ENCODE measurements at places on chromosomes 1 and 21.

DNA sequence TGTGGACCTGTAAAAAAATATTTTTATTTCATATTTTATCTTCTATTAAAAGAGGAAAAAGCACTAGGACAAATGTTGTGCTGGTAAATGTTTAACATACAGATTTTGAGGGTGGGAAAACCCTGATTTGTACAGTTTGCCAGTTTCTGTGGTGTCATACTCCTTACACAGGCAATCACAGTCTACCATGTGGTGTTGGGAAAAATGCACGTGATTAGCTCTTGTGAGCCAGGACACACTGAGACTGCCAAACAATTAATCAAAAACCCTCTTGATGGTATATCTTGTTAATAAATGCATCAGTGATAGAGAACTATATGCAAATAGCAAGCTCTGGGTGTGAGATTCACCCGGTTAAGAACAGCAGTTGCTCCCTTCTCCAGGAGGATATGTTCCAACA lies 136.5 kb upstream of the ZC3H11B start:
- no peak for DNase-seq

DNA sequence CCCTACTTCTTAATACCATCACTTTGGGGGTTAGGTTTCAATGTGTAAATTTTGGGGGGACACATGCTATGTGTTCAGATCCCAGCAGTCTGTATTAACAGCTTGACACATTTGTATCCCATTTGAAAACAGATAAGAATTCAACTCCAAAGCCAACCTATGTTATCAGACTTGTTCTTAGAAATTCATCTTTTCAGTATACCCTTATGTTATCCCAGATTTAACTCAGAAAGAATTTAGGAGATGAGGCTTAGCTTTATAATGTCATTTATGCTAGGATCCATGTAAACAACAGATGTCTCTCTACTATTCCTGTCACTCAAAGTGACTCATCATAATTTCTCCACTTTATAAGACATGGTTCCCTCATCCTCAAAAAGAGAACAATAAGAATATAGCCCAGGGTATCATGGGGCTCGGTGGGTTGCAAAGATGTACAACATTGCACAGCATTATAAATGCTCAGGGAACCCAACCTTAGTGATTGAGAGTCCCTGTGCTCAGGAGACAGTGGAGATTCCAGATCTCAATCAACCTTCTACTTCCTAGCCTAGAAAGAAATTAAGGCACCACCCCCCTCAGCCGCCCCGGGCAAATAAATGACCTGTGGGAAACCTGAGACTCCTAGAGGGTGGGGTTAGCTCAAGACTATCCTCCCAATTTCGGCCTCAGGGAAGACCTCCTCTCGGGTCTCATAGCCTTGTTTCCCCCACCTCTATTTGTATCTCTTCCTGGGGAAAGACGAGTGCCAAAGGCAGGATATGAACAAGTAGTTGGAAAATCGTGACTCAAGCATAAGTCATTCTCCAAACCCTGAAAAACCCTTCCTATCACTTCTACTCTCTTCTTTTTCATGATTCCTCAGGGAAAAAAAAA lies 265.1 kb upstream of the CAMK1G start:
- no peak for DNase-seq

DNA sequence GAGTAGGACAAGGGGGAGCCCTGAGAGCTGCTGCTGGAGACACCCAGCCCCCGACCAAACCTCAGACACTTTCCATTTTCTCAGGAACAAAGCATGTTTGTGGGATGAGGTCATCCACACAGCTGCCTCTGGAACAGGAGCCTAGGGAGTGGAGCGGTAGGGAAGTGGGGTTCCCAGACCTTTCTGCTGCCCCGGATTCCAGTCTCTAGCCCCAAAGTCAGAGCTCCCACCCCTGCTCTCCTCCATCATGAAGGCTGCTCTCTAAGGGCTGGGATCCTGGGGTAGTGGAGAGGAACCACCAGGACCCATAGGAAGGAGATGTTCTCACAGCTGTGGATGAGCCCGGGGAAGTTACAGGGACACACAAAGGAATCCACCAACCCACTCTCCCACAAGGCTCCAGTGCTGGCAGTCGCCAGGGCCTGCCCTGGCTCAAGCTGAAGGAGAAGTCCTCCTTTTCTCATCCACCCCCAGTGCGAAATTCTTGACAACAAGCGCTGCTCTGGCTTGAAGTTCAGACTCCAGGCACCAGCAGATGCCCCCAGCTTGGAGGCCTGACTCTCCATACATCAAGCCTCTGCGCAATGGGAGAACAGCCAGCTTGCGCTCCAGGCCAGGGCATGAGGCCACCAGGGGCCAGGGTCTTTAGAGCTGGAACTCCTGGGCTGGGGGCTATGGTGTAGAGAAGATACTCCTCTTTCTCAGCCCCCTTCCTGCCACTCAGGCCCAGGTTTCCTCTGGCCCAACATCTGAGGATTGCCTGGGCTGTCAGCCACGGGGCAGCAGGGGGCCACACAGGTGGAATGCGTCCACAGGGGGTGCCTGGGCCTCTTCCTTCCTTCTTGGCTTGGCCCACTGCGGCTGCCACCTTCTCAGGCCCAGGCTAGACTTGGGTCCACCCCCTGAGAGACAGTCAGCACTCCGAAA lies 4.5 kb downstream of the FHL3 start:
- DNase-seq = no peak

- DNase-seq = no peak
Observed at GRCh38 chr1:29655945-29656850, 419.9 kb downstream of the PTPRU start.

DNA sequence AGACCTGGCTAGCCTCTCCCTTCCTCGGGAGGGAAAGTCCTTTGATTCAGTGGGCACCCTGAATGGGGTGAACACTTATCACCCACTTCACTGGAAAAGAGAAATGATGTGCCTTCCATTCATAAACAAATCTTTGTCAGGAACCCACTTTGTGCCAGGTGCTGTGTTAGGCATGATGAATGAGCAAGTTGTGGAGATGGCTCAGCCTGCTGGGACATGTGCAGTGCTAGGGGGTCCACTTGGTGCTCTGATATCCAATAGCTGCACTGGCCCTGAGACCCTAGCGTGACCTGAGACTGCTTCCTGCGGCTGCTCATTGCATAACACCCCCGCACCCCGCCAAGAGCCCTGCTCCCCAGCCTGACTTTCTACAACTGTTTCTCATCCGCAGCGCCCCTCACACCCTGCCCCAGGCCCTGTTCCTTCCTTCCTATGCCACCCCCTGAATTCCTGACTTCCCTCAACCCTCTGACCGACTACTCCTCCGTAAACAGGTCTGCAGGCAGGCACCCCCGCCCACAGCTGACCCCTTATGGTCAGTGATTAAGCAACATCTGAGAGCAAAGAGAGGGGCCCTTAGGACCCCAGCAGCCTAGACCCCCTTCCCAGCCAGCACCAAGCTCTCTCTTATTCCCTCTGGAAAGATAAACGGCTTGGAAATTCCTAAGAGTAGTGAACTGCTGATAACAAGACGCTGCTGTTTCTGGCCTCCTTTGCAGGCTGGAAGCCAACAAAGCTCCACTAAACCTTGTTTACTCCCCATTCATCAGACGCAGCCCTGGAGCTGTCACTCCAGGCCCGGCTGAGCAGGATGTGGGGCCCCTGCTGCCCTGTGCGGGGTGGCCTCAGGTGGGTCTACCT lies 12.9 kb downstream of the CSRP1 start:
- no peak for DNase-seq

DNA sequence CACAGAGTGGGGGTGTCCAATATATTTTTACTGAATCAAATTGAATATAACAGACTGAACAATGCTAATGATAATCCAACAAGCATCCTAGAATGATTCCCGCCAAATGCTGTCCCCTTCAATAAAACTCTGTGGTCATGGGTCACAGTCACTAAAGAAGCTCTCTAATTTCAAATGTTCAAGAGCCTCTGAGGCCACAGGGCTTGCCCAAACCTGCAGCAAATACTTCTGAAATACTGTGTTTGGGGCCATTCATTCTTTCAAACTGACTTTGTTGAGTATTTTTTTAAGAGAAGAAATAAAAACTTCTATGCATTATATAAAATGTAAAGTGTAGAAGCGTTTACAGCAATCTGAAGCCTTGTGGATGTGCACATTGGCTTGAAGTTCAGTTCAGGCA lies 7.6 kb upstream of the BEND5 start:
- no peak for DNase-seq

DNA sequence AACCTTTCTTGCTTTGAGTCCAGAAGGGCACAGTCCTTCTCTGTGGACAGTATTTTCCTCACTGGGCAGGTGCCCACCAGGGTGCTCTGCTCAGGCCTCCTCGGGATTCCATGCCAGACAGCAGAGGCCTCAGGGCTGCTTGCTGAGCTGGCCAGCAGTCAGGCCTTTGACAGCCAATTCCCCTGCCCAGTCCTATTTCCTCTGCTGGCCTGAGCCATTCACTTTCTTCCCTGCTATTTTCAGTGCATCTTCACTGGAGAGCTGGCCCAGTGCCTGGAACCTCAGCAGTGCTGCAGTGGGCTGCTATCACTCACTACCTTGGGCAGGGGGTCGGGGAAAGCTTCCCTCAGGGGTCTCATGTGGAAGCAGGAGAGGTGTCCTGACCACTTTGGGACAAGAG lies 33.2 kb downstream of the KCNA10 start:
- DNase-seq = no peak

- peak; percentile 44 for DNase-seq
Observed at GRCh38 chr1:21861602-21862429, 49.8 kb downstream of the LDLRAD2 start.

All from GM04504 (cell line).